ENCODE measurements at places on chromosomes 12 and 14.

- no peak for DNase-seq
Measured at GRCh38 chr12:70556179-70556869, 80.9 kb downstream of the PTPRB start.

DNA sequence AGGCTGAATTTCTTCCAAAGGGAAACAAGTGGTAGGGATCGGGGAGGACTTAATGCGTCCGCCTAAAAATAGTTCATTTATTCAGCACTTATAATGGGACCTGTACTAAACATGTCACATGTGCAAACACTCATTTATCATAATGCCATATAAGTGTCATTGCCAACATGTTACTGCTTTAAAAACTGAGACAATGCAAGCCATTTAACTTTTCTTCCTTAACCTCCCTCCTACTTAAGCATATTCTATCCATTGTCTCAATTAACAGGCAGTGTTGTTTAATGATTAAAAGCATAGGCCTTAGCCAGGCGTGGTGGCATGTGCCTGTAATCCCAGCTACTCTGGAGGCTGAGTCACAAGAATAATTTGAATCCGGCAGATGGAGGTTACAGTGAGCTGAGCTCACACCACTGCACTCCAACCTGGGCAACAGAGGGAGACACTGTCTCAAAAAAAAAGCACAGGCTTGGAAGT lies 13.5 kb upstream of the SCFD1 start:
- DNase-seq = no peak

GRCh38 chr14:91284791-91285548 lies 40.5 kb upstream of the GPR68 start:
- DNase-seq = no peak

DNA sequence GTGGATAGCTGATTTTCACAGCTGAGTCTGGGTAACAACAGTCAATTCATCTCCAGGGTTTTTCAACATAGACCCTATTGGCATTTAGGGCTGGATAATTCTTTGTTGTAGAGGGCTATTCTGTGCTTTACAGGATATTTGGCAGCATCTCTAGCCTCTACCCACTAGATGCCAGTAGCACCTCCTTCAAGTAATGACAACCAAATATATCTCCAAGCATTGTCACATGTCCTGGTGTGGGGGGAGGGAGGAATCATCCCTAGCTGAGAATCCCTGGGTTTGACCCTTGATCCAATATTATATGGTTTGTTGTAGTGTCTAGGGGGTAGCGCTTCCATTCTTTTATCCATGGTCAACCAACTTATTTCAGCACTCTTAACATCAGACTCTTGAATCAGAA lies 157.2 kb downstream of the ANO4 start:
- no peak for DNase-seq

DNA sequence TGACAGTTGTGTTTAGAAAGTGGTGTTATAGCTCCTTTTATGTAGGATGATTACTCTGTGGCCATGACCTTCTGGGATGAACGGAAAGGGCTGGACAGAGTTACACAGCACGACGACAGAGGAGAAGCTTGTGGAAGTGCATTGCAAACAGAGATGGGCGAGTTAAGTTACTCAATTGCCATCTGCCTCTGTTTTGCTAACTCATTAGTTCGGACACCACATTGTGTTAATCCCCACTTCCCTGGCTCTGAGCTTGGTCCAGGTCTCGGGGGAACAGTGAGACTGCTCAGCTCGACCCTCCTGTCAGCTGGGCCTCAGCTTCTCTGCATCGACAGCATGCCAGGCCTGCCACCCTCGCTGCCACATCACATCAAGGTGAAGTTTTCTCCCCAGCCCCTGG lies 408.0 kb downstream of the ZFP36L1 start:
- DNase-seq = no peak

DNA sequence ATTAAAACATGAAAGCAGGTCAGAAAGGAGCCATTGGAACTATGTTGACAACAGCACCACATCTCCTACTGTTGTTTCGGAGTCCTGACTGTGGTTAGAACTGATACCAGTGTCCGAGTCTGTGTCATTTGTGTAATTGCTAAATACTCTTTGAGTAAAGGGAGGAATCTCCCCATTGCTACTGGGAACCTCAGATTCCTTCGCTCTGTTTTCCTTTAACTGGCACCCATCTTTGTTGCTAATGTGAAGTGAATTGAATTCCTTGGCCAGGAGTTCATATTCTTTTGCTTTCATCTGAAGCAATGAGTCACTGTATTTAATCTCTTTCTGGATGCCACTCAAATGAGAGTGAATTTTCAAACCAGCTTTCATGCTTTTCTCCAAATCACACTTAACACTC lies 31.5 kb downstream of the RASSF9 start:
- DNase-seq = no peak

DNA sequence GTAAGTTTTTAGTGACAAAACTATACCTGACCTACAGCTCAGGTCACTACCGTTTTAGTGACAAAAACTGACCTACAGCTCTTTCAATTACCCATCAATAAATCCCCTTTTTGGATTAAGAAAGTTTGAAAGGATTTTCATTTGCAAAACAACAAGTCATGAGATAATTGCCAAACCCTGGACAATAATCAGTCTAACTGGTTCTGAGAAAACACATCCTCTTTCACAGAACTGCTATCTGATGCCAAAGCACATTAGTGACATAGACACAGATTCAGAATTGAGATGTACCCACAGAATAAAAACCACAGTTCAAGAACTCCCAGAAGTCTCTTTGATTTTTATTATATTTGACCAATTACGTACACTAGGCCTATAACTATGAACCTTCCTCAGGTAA lies 126.0 kb upstream of the COCH start:
- DNase-seq = no peak

- DNase-seq = no peak
Measured at GRCh38 chr14:72275242-72275641, 343.0 kb downstream of the RGS6 start.

GRCh38 chr14:89485264-89485663 lies 68.2 kb upstream of the FOXN3 start:
- no peak for DNase-seq

DNA sequence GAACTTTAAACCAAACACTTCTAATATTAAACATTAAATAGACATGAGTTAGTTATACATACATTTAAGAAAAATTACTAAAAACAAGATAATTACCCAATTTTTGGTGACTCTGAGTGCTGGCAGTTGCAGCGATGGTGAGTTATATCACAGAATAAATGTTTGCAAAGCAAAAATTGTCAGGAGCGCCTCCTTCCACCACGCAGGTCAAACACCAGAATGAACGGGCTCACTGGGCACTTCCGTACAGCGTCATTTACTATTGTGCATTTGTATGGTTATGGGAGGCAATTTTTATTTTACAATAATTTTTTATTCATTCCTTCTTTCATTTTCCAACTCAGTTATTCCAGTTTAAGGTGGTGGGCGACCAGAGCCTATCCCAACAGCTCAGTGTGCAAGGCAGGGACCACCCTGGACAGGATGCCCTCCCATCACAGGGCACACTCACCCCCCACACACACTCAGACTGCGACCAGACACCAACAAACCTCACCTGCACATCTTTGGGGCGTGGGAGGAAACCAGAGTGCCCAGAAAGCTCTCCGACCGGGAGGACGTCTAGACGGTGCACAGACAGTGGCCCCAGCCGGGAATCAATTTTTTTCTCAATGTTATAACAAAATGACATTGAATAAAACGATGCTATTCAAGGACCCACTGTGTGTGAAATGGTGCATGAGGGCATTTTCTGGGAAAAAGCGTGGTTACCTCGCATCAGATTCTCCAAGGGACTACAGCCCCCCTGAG lies 67.2 kb downstream of the TESC start:
- no peak for DNase-seq

DNA sequence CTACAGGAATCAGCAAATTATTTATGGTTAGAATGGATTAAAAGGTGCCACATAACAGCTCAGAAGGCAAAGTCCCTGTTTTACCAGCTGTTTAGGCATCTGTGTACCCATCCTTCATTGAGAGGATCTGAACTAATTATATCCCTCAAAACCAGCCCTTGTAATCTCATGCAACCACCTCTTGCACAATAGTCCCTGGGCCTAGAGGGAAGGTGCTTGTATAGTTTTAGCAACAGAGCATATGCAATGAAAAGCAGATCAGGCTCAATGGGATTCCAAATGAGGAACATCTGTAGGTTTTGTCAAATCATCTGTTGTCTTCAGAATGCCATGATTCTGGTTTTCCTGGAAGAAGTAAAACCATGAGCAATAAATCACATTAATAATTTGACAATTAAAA lies 26.0 kb upstream of the GLIPR1L2 start:
- no peak for DNase-seq
